ENCODE measurements at places on chromosomes 5 and 9.
A peak's percentile ranks its signal among the peaks of the same experiment; 100 is the strongest.

GRCh38 chr5:143717400-143717799 is 94.6 kb upstream of the HMHB1 start:
- DNase-seq: no peak

DNA sequence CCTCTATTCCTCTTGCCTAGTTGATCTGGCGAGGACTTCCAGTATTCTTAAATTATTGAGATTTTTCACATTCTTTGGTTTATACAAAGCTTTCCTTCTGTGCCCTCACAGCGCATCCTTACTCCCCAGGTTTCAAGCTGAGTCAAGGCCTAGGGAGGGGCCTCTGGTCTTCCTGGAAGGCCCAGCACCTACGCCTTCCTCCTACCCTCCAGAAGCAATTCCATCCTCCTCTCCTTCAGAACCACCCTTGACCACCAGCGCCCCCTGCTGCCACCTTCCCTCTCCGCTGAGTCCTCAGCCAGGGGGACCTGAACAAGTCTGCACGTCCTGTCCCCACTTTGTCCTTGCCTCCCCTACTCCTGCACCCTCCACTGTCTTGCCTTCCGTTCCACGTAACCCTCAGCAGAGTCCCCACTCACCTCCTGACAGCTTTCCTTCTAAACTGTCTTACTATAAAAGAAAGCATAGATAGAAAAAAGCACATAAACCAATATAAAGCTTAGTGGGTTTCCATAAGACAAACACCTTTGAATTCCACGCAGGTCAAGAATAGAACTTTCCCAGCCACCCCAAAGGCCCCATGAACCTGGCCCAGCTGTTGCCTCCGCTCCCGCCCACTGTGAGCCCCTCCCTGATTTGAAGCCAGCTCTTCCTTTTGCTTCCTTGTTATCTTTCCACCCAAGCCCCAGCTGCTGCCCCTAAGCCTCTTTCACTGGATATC is 63.0 kb upstream of the CTSL start:
- peak; percentile 11 for DNase-seq

GRCh38 chr9:85715587-85715986 is 26.2 kb downstream of the AGTPBP1 start:
- DNase-seq: no peak

DNA sequence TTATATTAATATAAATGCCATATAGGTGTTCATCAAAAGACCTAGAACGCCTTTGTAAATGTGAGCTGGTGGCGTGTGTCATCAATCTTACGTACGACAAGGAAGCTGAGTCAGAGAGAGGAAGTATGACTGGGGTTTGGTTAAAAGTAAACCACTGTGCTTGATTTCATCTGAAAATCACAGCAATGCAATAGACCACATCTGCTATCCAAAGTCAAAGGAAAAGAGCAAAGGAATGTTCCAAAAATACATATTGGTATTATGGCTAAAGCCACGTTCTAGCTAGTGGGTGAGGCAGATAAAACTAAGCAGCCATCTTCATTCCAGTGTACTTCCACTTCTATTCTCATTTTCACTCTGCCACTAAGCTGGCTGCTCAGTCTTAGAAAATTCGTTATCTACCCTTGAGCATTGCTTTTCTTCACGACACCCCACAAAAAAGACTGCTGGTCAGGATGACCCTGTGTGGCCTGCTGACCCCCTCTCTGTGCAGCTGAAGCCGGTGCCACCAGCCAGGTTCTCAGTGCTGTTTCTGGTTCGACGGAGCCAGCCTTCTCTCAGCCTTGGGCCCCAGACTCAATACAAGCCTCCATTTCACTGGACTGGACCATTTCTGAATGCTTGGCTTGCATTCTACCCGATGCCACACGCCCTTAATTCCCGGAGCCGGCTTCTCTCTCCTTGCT is 23.8 kb downstream of the SHC3 start:
- DNase-seq: peak; percentile 53

GRCh38 chr9:16052757-16053530 is 500.1 kb downstream of the CCDC171 start:
- DNase-seq: no peak

DNA sequence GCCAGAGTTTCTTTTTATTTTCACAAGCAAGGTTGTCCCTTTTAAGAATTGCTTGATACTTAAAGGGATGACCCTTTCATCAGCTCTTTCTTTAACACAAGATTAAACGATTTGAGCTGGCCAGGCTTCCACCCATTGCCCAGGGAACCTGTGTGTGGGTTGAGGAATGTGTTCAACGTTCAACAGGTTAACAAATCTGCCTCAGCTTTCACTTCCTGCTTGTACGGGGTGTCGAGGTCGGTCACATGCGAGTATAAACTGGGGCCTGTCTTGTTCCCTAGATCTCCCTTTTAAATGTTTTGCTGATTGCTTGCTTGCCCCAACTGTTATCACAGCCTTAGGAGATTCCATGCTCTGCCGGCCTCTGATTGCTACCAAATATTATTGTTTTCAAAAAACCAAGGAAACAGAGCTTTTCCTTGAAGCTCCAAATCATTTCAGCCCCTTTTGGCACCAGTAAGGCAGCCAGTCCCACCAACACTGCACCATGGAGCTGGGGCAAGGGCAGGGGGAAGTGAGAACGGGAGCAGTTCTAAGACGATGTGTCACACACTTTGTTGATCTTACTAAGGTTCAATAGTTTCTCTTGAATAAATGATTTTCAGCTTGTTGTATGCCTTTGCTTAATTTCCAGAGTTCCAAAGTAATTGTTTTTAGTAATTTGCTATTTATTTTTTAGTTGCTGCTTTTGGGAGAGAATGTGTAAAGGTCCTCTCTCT is 10.7 kb upstream of the CLK4 start:
- no peak for DNase-seq

DNA sequence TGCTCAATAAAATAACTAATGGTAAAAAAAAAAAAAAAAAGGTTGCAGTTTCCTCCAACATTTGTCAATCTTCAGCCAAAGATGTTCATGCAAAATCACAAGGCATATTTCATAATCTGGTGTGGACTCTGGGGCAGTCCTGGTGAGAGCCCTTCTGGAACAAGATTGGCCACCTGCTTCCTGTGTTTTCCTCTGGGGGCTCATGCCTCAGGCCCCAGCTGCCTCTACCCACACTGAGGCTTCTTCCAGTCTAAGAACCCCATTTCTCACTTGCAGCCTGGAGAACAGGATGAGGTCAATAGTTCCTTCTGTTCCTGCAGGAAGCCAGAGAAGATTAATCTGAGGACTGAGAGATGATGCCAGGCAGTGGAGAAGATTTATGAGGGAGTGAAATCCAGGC is 492.6 kb upstream of the BRINP1 start:
- DNase-seq: no peak

DNA sequence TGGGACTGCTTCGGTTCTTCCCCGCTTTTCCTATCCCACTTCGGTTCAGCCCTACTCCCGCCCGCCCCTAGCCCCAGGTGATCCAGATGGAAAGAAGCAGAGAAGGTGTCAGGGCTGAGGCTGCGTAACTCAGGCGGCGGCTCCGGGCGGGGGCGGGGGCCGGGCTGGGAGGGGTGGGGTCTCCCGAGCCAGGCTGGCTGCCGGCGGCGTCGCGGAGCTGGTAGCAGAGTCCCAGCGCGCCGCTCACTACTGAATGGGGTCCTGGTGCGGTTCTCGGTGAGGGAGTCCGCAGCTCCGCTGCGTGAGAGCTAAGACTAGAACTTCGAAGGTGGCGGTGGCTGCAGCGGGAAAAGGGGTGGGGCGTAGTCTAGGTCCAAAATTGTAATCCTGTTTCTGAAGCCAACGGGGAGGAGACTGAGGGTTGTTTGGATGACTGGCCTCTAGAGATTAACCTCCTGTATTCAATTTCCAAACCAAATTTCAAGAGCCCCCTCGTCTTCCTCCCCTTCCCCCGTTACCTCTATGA is 1.4 kb downstream of the PRR16 start:
- DNase-seq: no peak

GRCh38 chr5:137632716-137633115 is 103.2 kb downstream of the KLHL3 start:
- DNase-seq: no peak

All from T-helper 1 cell (primary cell).